Non-pigmented ciliary epithelial cell (primary cell): ENCODE measurements at places on chromosomes 13 and 19.

- peak; percentile 17 for DNase-seq
Observed at GRCh38 chr13:22173610-22174009, 502.7 kb downstream of the FGF9 start.

- DNase-seq, result no peak
Observed at GRCh38 chr19:34667349-34668076, 9.4 kb downstream of the SCGB2B2 start.

GRCh38 chr13:31168166-31168565, 6.5 kb upstream of the HSPH1 start:
- DNase-seq, result no peak

DNA sequence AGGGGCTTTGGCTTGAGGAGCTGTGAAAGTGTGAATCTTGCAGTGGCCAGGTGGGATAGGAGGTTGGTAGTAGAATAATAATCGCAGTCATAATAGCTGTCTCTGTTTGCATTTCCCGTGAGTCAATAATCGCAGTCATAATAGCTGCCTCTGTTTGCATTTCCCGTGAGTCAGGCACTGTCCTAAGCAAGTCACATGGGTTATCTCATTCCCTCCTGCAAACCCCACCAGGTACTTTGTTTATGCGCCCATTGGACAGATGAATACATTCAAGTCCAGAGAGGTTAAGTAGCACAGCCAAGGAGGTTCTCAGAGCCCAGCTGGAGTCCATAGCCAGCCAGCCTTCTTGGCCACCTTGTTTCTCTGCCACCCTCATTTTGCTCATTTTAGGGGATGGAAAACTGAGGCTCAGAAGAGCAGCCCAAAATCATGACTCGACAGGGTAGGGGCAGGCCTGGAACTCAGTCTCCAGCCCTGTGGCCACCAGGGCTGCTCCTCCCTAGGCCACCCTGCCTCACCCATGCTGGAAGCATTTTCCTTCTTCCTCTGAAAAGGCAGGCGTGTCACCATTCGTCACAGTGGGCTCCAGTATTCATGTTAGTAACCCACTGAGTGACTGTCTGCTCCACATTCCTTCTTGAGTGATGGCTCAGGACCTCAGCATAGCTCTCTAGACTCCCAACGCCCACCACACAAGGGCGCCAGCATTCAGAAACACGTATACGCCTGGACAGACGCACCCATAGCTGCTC, 206.2 kb downstream of the URI1 start:
- no peak for DNase-seq
